ENCODE measurements at places on chromosomes 16 and 17.

DNA sequence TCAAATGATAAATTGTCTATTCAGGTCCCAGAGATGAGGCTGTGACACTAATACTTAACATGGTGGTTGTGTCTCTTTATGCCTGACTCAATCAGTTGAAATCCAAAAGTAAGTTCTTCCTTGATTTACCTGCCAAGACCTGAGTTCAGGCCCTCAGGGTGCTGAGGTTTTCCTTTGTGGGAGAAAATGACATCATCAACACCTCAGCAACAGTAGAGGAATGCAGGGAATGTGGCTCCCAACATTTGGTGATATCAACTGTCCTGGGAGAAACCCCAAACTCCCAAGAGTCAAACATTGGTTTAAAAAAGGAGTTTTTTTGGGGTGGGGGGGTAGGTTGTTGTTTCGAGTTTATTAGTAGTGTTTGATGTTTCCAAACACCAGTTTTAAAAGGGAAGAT is 14.7 kb downstream of the RNF43 start:
- no peak overlapping the region for H3K27ac ChIP-seq
- no peaks in the 10 kb centered on the region for H3K36me3 ChIP-seq
- H3K4me3 ChIP-seq, result no peak overlapping the region
- H3K4me1 ChIP-seq, result no peaks in the 10 kb centered on the region

DNA sequence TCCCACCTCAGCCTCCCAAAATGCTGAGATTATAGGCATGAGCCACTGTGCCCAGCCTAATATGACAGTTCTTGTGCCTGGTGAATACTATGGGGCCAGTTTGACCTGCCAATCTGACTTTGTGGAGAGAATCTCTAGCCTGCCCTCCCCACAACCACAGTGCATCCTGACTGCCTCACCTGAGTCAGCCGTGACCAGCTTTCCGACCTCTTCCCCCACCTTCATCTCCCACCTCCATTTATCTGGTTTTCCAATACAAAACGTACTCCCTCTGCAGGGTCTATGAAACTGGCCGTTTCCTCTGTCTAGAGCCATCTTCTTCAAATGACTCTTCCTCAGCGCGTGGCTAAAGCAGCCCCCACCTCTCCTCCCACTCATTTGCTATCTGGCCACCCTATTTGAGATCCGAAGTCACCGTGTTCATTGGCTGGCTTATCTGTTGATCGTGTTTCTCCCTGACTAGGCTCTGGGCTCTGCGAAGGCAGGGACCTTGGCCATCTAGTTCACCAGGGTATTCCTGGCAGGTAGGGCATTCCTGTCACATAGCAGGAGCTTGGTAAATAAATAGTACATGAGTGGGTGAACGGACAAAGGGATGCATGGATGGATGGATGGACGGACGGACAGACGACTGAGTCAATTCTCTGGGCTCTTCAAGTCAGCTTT is 22.3 kb upstream of the PLLP start:
- no peaks in the 10 kb centered on the region for H3K36me3 ChIP-seq
- H3K4me3 ChIP-seq, result no peak overlapping the region
- peaks cover 3% of the 10 kb centered on the region for H3K4me1 ChIP-seq
- H3K27me3 ChIP-seq, result no peaks in the 10 kb centered on the region

DNA sequence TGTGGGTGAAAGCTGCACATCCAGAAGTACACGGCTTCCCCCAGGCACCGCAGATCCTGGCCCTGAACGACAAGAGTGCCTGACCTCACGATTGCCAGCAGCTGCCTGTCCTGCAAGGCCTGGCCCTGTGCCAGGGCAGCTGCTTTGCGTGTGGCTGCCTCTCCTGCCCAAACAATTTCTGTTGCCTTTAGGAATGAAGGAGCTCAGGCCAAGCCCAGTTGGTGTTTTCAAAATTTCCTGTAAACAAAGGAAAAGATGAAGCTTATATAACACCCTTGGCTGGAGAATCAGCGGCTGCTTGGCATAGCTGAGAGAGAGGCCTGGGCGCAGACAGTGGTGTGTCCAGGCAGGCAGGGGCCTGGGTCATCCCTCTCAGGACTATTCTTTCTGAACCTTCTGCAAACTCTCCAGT is 11.7 kb upstream of the SLC47A2 start:
- no peaks in the 10 kb centered on the region for H3K36me3 ChIP-seq
- peaks cover 15% of the 10 kb centered on the region for H3K4me1 ChIP-seq
- no peak for DNase-seq
- H3K27me3 ChIP-seq, result no peaks in the 10 kb centered on the region
- no peak overlapping the region for H3K4me3 ChIP-seq
- no peak overlapping the region for H3K27ac ChIP-seq

DNA sequence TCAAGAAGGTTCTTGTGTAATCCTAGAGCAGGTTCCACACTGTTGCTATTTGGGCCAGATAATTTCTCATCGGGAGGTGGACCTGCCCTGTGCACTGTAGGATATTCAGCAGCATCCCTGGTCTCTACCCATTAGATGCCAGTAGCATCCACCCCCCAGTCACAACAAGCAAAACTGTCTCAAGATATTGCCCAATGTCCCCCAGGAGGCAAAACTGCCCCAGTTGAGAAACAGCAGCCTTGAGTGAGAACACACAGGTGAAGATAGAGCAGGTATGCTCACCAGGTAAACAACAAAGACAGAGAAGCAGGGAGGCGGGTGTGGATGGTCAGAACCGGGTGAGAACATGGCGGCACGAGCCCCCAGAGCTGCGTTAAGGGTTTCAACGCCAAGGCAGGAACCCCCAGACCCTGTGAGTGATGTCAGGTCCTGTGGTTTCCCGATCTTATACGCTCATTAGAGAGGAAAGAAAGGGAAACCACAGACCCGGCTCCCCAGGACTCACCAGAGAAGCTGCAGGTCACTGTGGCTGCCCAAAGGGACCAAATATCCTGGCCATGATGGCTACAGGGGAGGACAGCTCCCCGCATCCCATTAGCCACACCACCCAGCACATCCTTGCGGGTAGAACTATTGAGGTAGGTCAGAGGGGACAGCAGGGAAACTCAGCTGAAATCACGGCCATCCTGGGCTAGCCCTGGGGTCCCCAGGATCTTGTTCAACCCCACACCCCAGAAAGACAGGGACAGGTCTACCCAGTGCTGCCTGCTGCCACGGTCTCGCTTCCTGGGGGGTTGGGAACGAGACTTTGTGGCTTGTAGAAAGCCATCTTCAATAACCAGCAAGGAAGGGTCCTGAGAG is 21.2 kb downstream of the CDC42EP4 start:
- H3K36me3 ChIP-seq, result no peaks in the 10 kb centered on the region
- H3K4me3 ChIP-seq, result no peak overlapping the region
- H3K27me3 ChIP-seq, result no peaks in the 10 kb centered on the region
- no peaks in the 10 kb centered on the region for H3K4me1 ChIP-seq
- no peak overlapping the region for H3K27ac ChIP-seq

GRCh38 chr16:30901201-30902028 is 5.0 kb downstream of the CTF1 start:
- H3K4me1 ChIP-seq, result peaks cover 25% of the 10 kb centered on the region
- no peak overlapping the region for H3K27ac ChIP-seq
- H3K27me3 ChIP-seq, result no peaks in the 10 kb centered on the region
- no peaks in the 10 kb centered on the region for H3K36me3 ChIP-seq
- H3K4me3 ChIP-seq, result peak overlapping the region; percentile 34

GRCh38 chr17:17176341-17176740 is 29.8 kb downstream of the PLD6 start:
- peak overlapping the region; percentile 13 for H3K4me3 ChIP-seq
- no peaks in the 10 kb centered on the region for H3K27me3 ChIP-seq
- peaks cover 82% of the 10 kb centered on the region for H3K4me1 ChIP-seq
- peaks cover 21% of the 10 kb centered on the region for H3K36me3 ChIP-seq

DNA sequence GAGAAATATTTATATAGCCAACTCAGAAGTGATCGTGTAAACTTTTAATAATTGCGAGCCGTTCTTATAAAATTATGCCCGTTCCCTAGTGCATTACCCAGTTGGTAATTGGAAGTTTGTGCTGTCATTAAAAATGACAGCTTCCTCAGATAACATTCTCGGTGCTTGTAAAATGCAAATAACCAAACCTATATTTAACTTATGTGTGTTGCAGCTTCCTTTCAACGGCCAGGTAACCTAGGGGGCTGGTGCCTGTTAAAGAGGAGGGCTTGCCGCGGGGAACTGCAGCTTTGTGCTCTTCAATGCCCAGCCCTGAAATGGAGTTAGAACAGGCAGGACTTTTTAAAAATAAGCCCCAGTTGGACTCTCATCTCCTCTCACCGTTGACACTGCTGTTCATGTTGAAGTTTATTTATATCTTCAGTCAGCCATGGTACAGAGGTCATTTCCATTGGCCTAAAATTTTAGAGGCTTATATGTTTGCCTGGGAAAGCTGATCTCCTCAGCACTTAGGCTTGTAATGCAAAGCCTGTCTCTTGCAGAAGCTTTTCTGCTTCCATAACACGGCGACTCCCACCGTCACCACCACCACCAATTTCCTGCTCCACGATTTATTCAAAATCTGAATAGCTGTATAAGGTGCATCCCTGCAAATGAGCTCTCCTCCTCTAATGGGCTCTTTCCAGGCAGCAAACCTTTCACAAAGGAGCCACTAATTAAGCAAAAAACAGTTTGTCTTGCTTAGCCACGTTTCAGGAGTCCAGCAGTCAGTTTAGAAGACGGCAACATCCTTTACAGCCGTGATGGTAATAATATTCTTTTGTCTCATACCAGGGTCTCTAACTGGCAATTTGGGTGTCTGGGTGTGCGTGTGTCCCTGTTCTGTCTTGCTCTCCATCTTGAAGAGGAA is 74.7 kb downstream of the RPA1 start:
- H3K4me1 ChIP-seq, result peaks cover 10% of the 10 kb centered on the region
- no peak overlapping the region for H3K4me3 ChIP-seq
- no peaks in the 10 kb centered on the region for H3K36me3 ChIP-seq
- H3K27me3 ChIP-seq, result peaks cover 23% of the 10 kb centered on the region

DNA sequence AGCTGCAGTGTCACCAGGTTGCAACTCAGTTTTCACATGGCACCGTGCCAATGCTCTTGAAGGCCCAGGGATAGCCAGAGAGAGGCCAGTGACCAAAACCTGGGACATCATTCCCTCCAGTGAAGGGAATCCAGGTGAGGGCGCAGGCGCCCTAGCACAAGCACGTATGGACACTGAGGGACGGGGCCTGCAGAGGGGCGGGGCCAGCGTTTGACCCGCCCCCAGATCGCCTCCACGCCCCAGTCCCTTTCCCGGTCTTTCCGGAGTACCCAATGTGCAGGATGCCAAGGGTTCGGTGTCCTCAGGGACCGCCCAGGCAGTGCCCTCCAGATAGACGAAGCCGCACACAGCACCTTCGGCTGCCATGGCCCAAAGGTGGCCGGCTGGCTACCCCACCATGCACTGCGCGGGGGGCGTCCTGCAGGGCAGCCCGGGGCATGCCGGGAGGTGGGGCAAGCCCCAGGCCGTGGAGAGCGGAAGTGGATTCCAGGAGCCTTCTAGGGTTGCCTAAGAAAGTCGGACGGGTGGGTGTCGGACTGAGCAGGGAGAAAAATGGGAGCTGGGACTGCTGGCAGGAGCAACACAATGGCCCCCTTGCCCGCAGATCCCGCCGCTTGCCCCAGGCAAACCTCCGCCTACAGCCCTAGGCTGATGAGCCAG is 4.6 kb downstream of the SLC12A4 start:
- H3K4me1 ChIP-seq, result peaks cover 14% of the 10 kb centered on the region
- no peak overlapping the region for H3K4me3 ChIP-seq
- peaks cover 7% of the 10 kb centered on the region for H3K36me3 ChIP-seq
- DNase-seq, result no peak
- H3K27me3 ChIP-seq, result no peaks in the 10 kb centered on the region

DNA sequence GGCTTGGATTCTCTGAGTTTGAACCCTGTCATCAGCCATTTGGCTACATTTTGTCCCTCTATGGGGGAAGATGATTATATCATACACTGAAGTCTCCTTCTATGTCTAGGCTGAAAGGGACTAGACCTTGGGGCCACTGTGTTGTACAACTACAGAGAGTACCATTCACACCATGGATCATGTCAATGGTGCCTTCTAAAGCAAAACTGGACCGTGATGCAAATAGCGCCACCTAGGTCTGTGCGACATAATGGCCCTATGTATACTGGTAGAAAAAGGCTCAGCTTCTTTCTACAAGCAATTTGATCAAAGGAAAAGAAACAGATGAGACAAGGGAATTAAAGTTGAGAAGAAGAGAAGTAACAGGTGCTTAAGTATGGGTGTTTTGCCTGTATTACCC is 100.7 kb downstream of the LYRM1 start:
- no peak overlapping the region for H3K27ac ChIP-seq
- no peaks in the 10 kb centered on the region for H3K4me1 ChIP-seq
- no peaks in the 10 kb centered on the region for H3K27me3 ChIP-seq
- H3K36me3 ChIP-seq, result no peaks in the 10 kb centered on the region

- H3K27ac ChIP-seq, result no peak overlapping the region
- H3K27me3 ChIP-seq, result no peaks in the 10 kb centered on the region
- H3K4me3 ChIP-seq, result no peak overlapping the region
- no peaks in the 10 kb centered on the region for H3K4me1 ChIP-seq
- no peak for DNase-seq
Observed at GRCh38 chr17:21146362-21147015, 19.7 kb downstream of the DHRS7B start.

GRCh38 chr17:58219789-58220183 is 731 bp upstream of the MKS1 start:
- no peak for DNase-seq
- H3K27ac ChIP-seq, result peak overlapping the region; percentile 72
- peak overlapping the region; percentile 68 for H3K4me3 ChIP-seq
- H3K27me3 ChIP-seq, result no peaks in the 10 kb centered on the region
- peaks cover 12% of the 10 kb centered on the region for H3K4me1 ChIP-seq

DNA sequence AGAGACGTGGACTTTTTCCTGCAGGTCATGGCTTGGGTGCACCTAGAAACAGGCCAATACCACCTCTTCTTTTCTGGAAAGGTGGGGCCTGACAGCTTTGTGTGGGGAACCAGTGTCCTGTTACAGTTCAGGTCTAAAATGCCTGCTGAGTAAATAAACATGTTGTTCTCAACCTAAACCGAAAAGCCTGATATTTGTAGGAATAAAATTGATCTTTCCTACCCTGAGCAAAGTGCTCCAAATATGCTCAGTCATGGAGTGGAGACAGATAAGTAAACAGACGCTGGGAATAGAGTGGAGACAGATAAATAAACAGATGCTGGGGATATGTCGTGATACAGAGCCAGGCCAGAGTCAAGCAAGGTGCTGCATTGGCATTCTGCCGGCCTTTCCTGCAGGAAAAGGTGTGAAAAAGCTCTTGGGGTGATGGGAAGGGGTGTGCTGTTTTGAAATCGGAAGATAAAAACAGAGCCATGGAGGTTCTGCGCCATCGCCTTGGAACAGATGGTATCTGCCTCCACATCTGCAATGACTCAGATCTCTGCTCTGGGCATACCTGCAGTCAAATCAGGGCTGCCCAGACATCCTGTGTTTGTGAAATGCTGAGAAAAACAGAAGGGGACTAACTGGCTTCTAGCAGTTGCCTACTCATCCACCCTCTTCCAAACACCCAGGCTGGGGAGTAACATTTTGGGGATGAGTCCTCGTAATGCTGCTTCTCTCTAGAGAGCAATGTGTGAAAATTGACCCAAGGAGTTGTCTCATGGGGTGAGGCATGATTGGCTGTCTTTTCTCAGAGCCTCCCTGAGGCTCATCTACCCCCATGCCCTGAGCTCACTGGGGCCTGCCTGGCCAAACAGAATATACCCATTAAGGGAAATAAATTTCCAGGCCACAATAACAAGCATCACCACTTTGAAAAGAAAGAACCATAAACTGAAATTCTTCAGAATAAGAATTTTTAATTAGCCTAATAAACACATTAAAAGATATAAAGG is 16.8 kb upstream of the TRPV2 start:
- no peak overlapping the region for H3K4me3 ChIP-seq
- H3K4me1 ChIP-seq, result no peaks in the 10 kb centered on the region
- H3K27me3 ChIP-seq, result no peaks in the 10 kb centered on the region
- no peak for DNase-seq
- no peaks in the 10 kb centered on the region for H3K36me3 ChIP-seq

Measured in effector memory CD4-positive, alpha-beta T cell (primary cell).